ENCODE measurements at places on chromosomes 3 and 15. TPM values are rescaled to one million over a fixed set of nuclear protein-coding genes. Genes with fewer than 3 reads are reported as not detected.

CIB2 gene
- polyA plus RNA-seq: 2.2 TPM

CMTM7 gene
- polyA plus RNA-seq: 83.4 TPM

- DNase-seq: no peak
Observed at GRCh38 chr15:66863390-66864085, 161.5 kb downstream of the SMAD6 start.

DNA sequence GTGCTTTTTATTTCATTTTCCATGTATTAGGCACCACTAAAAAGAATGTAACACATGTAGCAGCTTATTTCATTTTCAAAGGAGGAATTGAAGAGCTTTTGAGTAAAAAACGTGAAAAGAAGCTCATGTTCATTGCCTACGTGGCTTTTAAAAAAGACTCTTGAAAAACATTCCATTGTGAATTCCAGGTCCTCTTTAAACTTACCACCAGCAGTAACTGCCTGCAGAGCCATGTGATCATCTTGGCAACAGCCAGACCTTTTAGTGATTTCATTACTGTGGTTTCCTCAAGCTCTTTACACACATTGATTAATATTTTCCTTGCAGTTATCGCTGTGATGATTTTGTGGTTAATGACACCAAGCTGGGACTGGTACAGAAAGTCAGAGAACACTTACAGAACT is 43.8 kb upstream of the FBXL22 start:
- peak; percentile 9 for DNase-seq

DNA sequence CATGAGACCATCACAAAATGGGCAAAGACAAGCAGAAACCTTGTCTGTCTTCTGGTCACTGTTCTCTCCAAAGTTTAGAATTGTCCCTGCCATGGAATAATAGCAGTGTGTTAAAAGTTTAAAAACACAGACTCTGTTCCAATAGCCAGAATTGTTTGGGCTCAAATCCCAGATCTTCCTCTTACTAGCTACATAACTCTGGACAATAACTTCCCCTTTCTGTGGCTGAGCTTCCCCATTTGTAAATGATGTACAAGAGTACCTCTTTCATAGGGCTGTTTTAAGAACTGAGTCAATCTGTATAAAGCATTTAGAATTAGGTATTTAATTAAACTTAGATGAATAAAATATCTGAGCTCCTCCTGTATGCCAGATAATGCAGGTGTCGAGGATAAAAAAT is 623.0 kb downstream of the NTRK3 start:
- no peak for DNase-seq

DNA sequence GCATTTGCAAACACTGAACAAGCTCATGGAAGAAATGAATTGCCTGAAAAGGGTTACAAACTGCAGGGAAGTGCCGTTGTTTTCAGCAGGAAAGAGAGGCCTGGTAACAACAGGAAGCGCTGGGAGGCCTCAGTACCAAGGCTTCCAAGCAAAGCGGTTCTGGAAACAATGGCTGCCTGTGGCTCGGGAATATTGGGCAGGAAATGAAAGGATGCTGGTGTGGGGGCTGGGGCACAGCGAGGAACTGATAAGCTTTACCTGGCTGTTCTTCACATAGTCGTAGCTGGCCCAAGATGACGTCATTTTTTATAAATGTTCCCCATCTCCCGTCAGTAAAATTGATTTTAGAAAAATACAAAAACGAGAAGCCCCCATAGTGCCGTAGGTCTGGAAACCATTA is 55.9 kb downstream of the ARHGAP31 start:
- DNase-seq: no peak

All from CD4-positive, alpha-beta memory T cell (primary cell).